ENCODE measurements at places on chromosomes 5 and 9.

DNA sequence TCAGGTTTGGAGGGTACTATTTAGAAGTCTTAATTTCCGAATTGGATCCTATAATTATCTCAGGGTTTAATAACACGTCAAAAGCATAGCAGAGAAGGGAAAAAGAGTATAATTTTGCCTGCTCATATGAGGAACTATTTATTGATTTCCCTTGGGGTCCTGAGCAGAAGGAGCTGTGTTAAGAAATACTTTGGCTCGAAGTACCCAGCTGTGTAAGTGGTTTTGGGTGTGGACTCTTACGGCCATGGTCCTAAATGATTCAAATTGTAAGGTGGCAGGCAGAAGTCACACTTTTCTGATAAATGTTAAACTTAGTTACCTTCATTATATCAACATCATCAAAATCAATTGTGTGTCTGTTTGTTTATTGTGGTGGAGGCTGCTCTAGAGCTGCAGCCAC, 190.4 kb downstream of the MTRR start:
- DNase-seq: no peak

- DNase-seq: no peak
Measured at GRCh38 chr5:180283026-180283615, 8.8 kb downstream of the MAPK9 start.

DNA sequence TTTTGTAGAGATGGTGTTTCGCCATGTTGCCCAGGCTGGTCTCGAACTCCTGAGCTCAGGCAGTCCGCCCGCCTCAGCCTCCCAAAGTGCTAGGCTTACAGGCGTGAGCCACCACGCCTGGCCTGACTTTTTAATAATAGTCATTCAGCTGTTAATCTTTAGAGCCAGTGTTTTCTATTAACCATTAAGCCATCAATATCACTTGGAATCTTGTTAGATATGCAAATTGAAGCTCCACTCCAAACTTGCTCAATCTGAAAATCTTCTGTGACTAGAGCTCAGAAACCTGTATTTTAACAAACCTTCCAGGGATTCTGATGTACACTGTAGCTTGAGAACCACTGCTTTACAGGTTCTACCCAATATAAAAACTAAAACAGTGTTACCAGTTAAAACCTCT, 113.5 kb downstream of the CDC42SE2 start:
- no peak for DNase-seq

DNA sequence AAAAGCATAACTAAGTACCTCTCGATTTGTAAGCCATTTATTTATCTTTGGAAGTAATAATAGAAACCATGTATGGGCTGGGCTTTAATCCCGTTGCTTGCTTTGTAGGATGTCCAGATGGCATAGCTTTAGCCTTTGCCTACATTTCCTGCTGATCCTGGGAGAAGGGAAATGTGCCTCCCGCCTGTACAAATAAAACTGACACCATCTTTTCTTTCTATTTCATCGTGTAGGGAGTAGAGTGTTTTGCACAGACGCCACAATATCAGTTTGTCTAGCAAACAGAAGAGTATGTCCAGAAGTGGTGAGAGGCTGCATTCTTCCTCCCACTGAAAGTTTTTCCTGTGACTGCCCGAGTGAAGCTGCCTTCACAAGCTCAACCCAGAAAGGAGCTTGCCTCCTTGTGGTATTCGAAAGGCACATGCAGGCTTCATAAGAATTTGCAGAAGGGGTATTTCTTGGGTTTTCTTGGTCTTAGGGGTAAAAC, 24.7 kb upstream of the TJP2 start:
- no peak for DNase-seq

DNA sequence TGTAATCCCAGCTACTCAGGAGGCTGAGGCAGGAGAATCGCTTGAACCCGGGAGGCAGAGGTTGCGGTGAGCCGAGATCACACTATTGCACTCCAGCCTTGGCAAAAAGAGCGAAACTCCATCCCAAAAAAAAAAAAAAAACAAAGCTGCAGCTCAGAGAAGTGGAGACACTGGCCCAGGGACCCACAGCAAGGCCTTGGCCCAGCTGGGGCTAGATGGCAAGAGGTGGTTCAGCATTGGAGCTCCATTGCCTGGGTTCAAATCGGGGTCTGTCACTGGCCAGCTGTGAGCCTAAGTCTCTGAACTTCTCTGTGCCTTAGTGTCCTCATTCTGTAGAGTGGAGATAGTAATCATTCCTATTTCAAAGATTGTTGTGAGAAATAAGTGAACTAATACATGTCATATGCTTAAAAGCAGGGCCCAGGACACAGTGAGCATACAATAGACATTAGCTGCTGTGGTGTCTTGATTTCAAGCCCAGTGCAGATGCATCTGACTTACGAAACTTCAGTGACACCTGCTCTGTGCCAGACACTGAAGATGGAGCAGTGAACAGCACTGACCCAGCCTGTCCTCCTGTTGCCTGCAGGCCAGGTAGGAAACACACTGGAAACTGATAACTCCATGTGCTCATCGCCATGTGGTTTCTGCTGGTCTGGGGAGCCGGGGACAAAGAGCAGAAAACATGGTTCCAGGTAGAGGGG, 127.7 kb downstream of the C9orf50 start:
- no peak for DNase-seq

GRCh38 chr9:19358701-19359100, 21.3 kb downstream of the RPS6 start:
- DNase-seq: no peak

Measured in stimulated activated CD8-positive, alpha-beta memory T cell treated with anti-CD3 and anti-CD28 coated beads, Interleukin-7, amount 100 ng/mL, for 4 hours (primary cell).